ENCODE measurements at places on chromosomes 2 and 18.
A peak's percentile ranks its signal among the peaks of the same experiment; 100 is the strongest.

DNA sequence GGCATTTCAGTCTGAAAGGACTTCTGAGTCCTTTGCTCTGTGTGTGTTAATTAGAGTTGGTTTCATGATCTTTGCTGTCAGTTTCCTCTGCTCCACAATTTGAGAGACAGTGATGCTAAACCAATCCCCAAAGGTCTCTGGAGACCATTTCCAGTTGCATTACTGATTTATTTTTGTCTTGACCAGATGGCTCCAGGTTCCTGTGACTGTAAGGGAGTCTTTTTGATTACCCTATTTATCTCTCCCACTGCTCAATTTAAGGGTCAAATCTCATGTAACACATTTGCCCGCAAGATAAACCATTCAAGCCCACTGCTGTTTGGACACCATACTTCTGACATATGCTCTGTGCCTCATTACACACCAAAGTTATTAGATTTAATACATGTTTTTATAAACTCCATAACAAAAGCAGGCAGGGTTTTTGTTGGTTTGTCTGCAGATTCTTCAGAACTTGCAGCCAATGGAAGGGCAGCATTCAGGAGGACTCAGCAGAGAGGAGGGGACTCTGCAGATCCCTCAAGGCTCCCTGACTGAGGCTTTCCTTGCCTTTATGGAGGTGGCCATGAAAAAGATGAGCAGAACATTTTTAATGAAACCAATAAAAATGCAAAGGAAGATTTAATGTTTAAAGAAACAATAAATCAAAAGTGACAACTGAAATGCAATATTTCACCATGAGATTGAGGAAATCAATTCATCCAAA, 889.3 kb upstream of the CELF4 start:
- no peak for DNase-seq

GRCh38 chr2:85710687-85711577, 16.8 kb downstream of the GNLY start:
- DNase-seq: no peak

GRCh38 chr2:60118061-60118460, 435.4 kb downstream of the BCL11A start:
- no peak for DNase-seq

- DNase-seq: no peak
Measured at GRCh38 chr18:294566-294965, 26.7 kb upstream of the THOC1 start.

DNA sequence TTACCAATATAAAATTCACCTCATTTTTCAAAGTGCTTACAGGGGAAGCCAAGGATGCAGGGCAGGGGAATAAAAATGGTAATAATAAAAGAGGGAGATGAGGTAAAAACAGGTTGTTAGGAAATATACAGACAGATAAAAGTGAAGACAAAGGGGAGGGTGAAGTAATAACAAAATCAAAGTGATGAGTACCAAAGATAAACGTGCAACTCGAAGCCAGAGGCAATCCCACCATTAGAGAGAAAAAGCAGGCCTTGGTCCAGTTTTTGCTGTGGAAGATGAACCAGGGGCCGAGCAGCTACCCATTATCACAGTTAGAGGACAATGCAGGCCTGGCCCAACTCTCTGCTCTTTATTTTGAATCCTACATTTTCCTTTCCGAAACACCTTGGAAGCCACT, 99.6 kb upstream of the UPP2 start:
- DNase-seq: no peak

GRCh38 chr2:152542995-152543481, 174.2 kb downstream of the PRPF40A start:
- DNase-seq: no peak

- DNase-seq: no peak
Measured at GRCh38 chr2:26887151-26887550, 39.2 kb downstream of the DPYSL5 start.

- no peak for DNase-seq
Measured at GRCh38 chr2:202545523-202545922, 89.2 kb upstream of the FAM117B start.

- DNase-seq: no peak
Measured at GRCh38 chr2:65483763-65484162, 51.4 kb upstream of the SPRED2 start.

- no peak for DNase-seq
Measured at GRCh38 chr2:45637440-45637839, 14.0 kb upstream of the PRKCE start.

GRCh38 chr2:134621939-134622705, 96.7 kb downstream of the TMEM163 start:
- DNase-seq: no peak

DNA sequence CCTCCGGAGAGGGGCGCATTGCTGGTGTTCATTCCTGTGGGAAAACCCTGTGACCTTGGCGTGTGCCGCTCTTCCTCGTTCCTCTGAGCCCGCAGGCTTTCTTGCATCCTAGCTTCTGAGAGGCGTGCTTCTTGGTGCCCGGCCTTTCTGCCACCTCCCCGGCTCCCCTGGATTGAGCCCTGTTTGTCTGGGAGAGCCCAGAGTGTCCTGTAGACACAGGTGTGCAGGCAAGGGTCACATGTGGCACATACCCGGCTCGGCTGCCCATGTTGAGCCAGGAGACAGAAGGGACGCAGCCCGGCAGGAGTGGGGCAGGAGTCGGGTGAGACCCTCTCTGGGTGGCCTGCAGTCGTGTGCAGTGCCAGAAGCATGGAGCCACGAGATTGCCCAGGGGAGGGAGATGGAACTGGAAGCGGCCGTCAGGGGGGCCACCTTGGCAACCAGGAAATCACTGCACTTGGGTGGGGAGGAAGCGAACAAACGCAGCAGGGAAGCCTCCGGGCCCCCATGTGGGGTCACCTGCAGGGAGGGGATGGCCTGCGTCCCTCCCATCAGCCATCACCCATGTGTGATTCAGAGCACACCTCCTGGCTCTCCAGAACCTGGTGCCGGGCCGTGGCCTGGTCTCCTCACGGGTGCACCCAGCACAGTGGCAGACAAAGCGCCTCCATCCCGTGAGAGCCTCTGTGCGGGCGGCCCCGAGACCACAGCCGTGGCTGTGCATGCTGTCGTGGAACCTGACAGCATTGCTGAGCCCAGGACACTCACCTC, 92.9 kb downstream of the SH3BP4 start:
- peak; percentile 16 for DNase-seq

DNA sequence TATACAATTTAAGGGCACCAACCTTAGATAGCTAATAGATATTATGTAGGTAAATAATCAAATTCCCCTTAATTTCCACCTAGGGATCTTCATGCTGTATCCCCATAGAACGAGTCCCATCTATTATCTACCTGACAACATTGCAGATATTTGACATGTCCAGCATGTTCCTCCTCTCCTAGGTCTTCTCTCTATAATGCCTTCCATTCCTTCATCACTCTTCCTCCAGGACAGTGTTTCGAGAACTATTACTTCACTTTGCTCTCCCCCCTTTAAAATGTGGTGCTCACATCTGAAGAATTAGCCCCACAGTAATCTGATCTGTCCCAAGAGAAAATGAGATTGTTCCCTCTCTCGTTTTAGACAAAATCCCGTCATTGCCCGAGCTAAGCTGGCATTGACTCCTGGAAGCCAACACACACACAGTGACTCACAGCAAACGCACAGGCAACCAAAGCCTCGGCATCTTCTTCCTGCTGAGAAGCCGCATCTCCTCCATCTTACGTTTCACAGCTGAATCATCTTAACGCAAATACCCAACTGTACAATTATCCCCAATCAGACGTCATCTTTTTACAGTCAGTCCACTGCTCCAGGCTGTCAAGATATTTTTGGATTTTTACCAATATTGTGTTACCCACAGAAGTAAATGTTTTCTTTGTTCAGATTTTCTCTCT, 162.9 kb upstream of the AGAP1 start:
- no peak for DNase-seq

DNA sequence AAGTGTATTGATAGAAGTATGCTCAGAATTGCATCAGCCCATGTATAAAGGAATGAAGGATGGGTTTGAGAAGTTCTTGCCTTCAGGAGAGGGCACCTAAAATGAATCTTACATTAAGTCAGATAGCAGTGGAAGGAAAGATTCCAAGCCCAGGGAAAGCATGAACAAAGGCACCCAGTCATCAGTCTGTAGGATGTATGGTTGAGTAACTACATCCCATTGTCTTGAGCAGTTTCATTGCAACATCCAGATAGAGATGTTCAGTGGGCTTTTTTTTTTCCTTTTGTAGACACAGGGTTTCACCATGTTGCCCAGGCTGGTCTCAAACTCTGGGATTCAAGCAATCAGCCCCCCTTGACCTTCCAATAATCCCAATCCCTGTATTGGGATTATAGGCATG, 80.7 kb downstream of the ARHGAP28 start:
- DNase-seq: no peak

GRCh38 chr2:118251427-118251826, 163.2 kb downstream of the INSIG2 start:
- no peak for DNase-seq

GRCh38 chr2:37631292-37631691, 40.1 kb downstream of the CDC42EP3 start:
- DNase-seq: no peak

DNA sequence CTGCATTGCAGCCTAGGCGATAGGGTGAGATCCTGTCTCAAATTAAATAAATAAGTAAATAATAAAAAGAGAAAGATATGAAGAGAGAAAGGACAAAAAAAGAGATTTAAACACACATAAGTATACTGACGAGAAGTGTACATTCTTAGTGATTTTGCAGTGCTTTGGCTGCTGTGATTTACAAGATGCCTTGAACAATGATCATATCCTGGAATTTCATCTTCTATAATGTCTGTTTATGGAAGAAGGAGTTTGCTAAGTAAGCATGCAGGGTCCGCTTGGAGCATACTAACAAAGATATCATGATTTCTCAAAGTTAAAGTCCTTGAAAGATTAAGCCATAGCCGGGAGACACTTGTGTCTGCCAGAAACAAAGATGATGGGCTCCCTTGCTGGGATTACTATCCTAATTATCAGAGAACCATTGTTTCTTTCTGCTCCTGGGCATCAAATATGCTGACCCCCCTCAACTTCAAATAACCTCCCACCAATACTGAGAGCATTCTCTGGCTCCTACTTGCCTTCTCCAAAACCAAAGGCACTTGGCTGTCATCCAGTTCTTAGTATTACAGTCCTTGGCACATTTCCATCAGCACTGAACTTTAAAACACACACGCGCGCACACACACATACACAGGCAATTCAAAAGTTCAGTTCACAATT, 47.5 kb upstream of the STAM2 start:
- DNase-seq: peak; percentile 9

- DNase-seq: peak; percentile 63
Measured at GRCh38 chr2:207474863-207475485, 54.8 kb upstream of the CREB1 start.

GRCh38 chr2:157420771-157421323, 23.0 kb downstream of the CYTIP start:
- DNase-seq: peak; percentile 60

DNA sequence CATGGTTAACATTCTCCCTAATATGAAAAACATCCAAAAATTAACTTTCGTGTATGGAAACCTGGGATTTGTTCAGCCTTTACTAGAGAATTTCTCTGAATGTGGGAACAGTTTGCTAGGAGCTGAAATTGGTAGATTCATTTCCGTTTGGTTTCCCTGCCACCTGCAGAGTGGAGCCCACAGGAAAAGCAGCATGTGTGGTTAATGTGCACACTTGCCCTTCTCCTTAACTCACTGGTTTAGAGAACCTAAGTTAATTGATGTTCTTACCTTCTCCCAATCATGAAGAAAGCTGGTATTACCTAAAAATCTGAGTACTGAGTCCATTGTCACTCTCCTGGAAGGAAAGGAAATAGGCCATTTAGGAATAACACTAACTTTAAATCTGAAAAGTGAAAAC, 37.6 kb upstream of the ASXL3 start:
- DNase-seq: no peak

DNA sequence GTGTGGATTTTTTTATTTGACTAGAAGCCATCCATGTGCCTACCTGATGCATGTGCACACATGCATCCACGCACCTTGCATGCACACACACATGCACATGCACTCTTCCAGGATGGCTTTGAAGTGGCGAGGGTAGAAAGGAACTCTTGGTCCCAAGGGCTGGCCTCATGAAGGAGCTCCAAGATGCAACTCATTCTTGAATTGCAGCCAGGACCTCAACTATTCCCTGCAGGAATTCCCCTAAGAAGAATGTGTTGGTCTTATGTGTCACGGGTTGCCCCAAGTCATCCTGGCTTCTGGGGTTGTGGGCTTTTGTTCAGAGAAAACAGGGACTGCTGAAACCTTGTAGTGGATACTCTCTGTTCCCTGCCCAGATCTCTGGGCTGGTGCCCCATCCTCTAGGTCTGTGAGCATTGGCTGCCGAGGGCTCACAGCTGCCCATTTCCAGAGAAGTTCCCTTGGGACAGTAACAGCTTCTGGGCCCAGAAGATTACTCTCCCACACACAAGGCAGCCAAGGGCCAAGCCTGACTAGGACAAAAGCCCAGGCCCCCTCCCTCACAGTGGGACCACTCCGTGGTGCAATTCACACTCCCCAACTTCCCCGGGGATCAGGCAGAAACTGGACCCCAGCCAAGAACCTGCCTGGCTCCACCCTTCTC, 137.6 kb downstream of the COPS8 start:
- no peak for DNase-seq

DNA sequence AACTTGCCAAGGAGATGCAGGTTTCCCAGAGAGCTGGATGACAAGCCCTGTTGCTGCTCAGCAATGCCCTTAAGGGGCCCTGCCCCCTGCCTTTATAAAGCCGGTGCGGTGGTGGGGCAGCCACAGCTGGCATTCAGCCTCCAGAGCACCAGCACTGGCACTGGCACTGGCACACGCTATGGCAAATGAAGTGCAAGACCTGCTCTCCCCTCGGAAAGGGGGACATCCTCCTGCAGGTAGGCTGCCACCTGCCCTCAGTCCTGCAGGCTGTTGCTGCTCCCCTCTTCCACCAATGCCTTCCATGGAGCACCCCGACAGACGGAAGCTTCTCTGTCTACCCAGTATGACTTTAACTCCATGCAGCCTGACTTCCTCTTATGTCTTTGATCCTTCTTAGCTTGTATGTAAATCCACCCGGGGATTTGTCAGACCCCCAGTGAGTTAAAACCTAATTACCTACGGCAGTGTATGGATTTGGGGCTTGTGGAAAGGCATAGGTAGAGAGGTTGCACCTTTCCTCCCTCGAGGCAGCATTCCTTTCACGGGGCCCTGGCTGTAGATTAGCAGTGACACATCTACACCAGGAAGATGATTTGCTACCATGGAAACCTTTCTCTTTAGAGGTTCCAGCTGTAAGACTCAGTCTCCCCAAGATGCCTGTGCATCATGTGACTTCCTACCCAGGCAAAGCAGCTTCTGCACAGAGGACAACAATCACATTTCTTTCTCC, at the start of gene DAPL1:
Gene DAPL1, plus strand, starts transcription at position 123 of the 730 bp plus-strand sequence. Its CDS starts 56 bp downstream, at position 179.
- no peak for DNase-seq

DNA sequence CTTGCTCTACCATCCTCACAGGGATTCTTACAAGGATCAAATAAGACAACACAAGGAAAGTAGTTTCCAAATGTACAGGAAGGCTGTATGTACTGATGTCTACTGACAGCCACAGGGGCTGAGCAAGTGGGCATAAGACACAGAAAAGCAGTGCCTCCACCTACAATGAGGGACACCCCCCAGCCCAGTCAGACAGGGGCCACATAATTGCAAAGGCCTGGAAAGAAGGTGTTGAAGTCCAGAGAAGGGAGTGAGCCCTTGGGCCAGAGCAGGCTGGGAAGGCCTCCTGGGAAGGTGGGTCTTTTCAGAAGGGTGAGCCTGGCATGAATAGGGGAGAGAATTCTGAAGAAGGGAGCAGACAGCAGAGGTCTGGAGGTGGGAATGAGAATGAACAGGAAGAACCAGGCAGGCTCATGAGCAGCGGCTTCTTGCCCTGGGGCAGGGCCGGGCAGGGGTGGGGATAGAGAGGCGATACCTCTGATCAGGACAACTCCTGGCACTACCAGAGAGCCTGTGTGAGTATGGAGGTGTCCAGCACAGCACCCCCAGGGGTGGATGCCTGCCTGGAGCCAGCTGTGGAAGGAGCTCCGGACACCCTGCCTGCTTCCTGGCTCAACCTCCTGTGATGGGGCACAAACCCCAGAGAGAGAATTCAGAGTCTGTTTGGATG, 30.1 kb downstream of the HS1BP3 start:
- DNase-seq: no peak
